H4 (cell line): ENCODE measurements at places on chromosomes 12 and 14.

DNA sequence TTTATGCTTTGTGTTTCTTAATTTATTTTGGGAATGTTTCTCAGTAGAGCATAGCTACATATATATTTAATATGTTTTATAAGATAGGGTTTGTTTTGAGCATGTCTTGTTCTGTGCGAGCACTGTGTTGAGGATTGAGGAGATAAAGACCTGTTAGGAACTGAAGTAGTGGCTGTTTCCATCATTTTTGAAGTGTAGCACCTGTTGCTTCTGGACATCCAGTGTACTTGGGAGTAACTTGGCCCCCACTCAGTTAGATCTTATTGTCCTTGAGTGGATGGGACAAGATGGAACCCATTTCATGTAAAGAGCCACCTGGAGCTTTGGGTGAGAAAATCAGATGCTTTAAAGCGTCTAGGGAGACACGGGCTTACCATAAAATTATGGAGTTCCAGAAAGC is 8.7 kb downstream of the PPP2R5C start:
- no peak for DNase-seq

GRCh38 chr12:101743242-101743641 is 4.0 kb upstream of the SYCP3 start:
- no peak for DNase-seq

- DNase-seq, result no peak
These were observed 157.5 kb downstream of the PLCZ1 start for GRCh38 chr12:18580291-18580690.

DNA sequence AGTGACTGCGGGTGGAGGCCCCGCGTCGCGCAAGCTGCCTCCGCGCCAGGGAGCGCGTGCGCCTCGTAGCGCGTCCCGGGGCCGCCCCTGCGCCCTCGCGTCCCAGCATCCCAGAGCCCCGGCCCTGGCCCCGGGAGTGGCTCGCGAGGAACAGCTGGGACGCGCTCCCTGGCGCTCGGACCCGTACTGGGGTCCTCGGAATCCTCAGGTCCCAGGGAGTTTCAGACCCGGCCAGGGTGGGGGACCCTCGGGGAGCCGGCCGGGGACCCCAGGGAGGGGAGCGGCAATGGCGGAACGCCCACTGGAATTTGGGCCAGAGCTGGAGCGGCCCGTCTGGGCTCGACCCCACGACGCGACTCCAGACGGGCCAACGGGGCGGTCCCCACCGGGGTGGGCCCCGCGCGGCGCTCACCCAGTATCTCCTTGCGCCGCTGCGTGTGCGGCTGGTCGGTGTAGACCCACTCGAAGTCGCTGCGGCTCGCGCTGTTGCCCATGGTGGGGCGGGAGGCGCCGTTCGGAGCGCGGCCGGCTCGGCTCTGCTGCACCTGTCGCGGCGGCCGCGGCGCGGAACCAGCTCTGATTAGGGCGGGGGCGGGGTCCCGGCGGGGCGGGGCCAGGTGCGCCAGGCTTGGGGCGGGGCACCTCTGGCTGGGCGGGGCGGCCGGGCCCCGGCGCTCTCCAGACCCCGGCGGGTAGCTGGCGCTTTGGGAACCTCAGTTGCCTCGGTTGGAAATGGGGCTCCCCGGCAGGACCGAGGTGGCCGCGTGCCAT is at the start of gene DEGS2:
DEGS2 (minus strand) TSS at position 552 of the 771 bp plus-strand sequence; CDS start at position 494, 58 bp downstream.
- DNase-seq, result no peak

- DNase-seq, result peak; percentile 68
These were observed at the start of gene TMEM229B for GRCh38 chr14:67487937-67488893. TSS of gene TMEM229B (minus strand) at chr14:67488721. CDS start at chr14:67473923, 14,798 bp downstream.

GRCh38 chr14:103806805-103807204 is 40.6 kb downstream of the PPP1R13B start:
- no peak for DNase-seq

- no peak for DNase-seq
These were observed 501.6 kb downstream of the VRK1 start for GRCh38 chr14:97298736-97299135.

- no peak for DNase-seq
These were observed 69.0 kb downstream of the SSPN start for GRCh38 chr12:26264215-26264838.

GRCh38 chr12:113471619-113472171 is at the start of gene LHX5:
TSS of gene LHX5 (minus strand) at chr12:113471871. CDS start at chr12:113471498, 373 bp downstream.
- no peak for DNase-seq

DNA sequence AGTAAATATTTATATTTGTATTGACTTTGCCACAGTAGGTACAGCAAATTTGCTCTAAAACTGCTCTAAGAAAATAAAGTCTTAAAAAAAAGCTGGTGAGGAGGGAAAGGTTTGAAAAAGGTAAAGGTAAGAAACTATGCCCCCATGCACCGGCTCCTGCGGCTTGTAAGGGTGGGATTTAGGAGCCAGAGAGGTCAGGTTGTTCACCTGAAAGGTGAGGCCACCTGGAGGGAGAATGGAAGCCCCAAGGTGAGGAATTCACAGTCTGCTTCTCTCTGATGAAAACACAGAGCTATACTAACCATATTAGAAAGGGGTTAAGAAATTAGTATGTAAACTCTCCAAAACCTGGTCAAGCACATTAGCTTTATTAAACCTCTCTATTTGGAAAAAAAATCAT is 31.8 kb downstream of the CPM start:
- no peak for DNase-seq

DNA sequence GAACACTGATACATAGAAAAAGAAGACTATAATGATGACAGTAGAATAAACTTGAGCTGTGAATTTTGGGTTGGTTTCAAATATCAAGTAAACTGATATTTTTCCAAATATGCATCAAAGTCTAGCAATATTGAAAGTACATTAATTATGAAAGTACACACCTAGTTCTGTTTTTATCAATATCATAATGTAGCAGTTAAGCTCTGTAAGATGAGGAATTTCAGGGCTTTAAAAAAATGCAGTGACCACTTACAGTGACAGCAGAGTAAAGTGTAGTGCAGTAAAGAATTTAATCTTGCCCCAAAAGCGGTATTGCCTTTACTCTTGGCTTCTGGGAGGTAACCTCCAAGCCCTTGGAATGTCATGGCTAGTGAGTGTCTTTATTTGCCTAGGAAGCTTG is 102.9 kb upstream of the ABCD2 start:
- no peak for DNase-seq

- no peak for DNase-seq
These were observed 13.1 kb upstream of the ATP5F1B start for GRCh38 chr12:56658921-56659320.

DNA sequence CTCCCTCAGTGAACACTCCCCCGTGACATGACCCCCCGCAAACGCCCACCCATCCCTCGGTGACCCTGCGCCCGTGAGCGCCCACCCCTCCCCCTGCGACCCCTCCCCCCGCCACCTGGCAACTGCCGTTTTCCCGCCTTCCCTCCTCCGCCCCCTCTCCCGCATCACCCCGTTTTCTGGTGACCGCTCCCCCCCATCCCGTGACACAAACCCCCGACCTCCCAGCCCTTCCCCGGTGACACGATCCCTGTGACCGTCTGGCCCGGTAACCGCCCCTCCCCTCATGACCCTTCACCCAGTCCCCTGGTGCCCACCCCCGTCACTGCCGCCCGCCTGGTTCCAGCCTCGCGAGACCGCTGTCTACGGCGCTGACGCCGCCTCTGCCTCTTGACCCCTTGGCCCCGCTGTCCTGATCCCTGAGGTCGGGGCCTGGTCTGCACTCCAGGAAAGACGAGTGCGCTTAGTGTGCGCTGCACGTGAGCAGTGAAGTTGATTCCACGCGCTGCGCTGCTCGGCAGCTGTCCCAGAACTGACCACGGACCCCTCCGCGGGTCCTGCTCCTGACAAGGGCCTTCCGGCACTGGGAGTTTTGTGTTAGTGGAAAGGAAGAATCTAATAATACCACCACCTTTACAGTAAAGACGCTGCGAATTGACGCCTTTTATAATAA is 59.4 kb downstream of the DDX51 start:
- DNase-seq, result peak; percentile 30

DNA sequence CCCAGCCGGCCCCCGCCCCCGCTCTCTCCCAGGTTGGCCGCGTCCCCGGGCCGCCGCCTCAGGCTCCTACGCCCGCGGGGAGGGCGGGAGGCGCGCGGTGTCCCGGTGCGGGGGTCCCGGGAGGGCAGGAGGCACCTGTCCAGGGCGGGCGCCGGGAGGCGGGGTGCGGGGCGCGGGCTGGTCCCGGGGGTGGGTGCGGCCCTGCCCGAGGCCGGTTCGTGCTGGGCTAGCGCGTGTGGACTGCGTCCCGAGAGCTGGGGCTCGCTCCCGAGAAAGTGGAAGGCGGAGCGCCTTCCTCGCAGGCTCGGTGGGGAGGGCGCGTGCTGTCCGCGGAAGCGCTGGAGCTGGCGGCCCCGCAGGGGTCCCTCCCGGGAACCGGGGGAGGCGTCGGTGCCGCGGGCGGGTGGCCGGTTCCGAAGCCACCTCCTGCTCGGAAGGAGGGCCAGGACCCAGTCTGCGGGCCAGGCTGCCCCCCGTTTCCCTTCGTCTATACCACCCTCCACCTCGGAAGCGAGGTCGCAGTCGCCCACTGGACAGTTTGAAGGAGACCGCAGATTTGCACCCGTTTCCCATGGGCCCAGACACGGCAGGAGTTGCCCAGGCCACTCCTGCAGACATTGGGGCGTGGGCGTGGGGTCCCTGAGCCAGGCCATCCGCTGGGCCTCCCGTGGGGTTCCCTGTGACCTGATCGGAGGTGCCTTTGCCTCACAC is 636 bp downstream of the ZFYVE21 start:
- no peak for DNase-seq

- no peak for DNase-seq
These were observed 8.3 kb downstream of the FMNL3 start for GRCh38 chr12:49698619-49699545.

- peak; percentile 83 for DNase-seq
These were observed 18.9 kb downstream of the ABCB9 start for GRCh38 chr12:122947352-122947792.

DNA sequence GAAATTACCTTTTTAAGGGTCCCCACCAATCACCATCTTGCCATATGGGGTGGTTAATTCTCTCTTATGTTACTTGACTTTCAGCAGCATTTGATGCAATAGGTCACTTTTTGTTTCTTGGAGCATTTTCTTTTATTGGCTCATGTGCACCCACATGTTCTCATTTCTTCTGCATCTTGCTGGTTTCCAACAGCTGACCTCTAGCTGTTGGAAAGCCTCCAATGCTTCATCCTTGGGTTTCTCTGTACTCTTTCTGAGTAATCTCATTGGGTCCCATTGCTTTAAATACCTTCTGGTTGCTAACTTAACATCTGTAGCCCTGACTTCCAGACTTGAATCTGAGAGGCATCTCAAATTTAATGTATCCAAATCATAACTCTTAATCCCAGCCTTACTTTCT is 116.8 kb downstream of the CRADD start:
- DNase-seq, result no peak

- no peak for DNase-seq
These were observed 111.0 kb upstream of the PDE3A start for GRCh38 chr12:20257311-20257710.

GRCh38 chr14:95014036-95014435 is 143.3 kb downstream of the DICER1 start:
- DNase-seq, result no peak

DNA sequence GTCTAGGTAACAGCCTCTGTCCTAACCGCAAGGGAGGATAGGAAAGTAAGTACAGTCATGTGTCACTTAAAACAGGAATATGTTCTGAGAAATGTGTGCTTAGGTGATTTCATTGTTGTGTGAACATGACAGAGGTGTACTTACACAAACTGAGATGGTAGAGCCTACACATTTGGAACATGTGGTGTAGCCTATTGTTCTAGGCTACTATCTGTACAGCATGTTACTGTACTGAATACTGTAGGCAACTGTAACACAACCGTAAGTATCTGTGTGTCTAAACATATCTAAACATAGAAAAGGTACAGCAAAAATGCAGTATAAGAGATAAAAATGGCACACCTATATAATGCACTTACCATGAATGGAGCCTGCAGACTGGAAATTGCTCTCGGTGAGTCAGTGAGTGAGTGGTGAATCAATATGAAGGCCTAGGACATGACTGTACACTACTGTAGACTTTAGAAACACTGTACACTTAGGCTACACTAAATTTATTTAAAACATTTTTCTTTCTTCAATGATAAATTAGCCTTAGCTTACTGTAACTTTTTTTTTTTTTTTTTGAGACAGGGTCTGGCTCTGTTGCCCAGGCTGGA is 13.2 kb upstream of the MDM2 start:
- no peak for DNase-seq

DNA sequence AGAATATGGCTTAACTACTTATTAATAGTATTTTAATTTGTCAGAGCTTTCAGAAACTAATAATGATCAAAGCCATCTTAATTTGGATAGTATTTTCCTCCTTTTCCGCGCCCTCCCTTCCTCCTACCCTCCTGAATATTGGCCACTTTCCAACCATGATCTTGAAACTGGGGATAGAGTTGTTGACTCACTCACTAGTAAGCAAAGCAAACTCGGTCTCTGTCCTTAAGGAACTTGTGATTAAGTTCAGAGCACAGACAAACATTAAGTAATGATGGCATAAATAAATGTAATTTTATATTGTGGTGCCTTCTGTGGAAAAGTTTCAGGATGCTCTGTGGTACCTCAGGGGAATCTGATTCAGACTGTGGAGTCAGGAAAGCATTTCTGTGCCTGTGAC is 75.7 kb downstream of the LRRK2 start:
- no peak for DNase-seq
